Subcutaneous adipose tissue (tissue), 4 donors: ENCODE measurements at places on chromosomes 12 and 14. TPM values are rescaled to one million over a fixed set of nuclear protein-coding genes. Genes with fewer than 3 reads are reported as not detected.

The TAS2R50 gene
- 3.4 TPM for total RNA-seq

The SDR9C7 gene
- not detected for total RNA-seq

The MUCL1 gene
- not detected for total RNA-seq

The GRIP1 gene
- not detected for total RNA-seq

The E2F7 gene
- total RNA-seq, result not detected

The LRP1-AS gene
- not detected for total RNA-seq

The SMAGP gene
- 11.9 TPM for total RNA-seq

The CLEC4D gene
- 3.8 TPM for total RNA-seq

The GIT2 gene
- total RNA-seq, result 41.8 TPM

The ABCD2 gene
- total RNA-seq, result 20.4 TPM

The SERPINA12 gene
- total RNA-seq, result not detected

The ACSS3 gene
- 169 TPM for total RNA-seq

The MYH6 gene
- not detected for total RNA-seq

The RBMS2 gene
- 49.5 TPM for total RNA-seq

The GLS2 gene
- total RNA-seq, result 1.8 TPM

The CAPS2 gene
- total RNA-seq, result 8.6 TPM

The OTUB2 gene
- total RNA-seq, result 3.9 TPM

The AKAP6 gene
- total RNA-seq, result 1.5 TPM

The CEP83 gene
- total RNA-seq, result 14.6 TPM

The GSC gene
- 6.0 TPM for total RNA-seq

The DLST gene
- total RNA-seq, result 152 TPM

The FOXN4 gene
- not detected for total RNA-seq

The CFAP54 gene
- total RNA-seq, result 1.1 TPM

The SMIM41 gene
- not detected for total RNA-seq

The GNG2 gene
- total RNA-seq, result 74.3 TPM

The HOXC9 gene
- 25.1 TPM for total RNA-seq

The ANKS1B gene
- 12.7 TPM for total RNA-seq

The AICDA gene
- total RNA-seq, result 1.0 TPM

The EMP1 gene
- 683 TPM for total RNA-seq

The TSPAN11 gene
- 1.4 TPM for total RNA-seq

The TEX52 gene
- total RNA-seq, result not detected

The RFX4 gene
- total RNA-seq, result not detected

The SPRYD4 gene
- 1.5 TPM for total RNA-seq

The ACVR1B gene
- total RNA-seq, result 14.8 TPM

The NR2C1 gene
- total RNA-seq, result 46.4 TPM

The OVCH1 gene
- 0.17 TPM for total RNA-seq

The IL22 gene
- total RNA-seq, result not detected

The FAIM2 gene
- total RNA-seq, result not detected

The COX8C gene
- not detected for total RNA-seq

The HSPB8 gene
- 18.9 TPM for total RNA-seq

The PSMC6 gene
- total RNA-seq, result 73.9 TPM

The LRRC10 gene
- not detected for total RNA-seq

The OASL gene
- total RNA-seq, result 1.5 TPM

The TTC6 gene
- not detected for total RNA-seq

The ABCC9 gene
- 46.7 TPM for total RNA-seq

The GON7 gene
- total RNA-seq, result 12.2 TPM

The KLHDC2 gene
- total RNA-seq, result 85.9 TPM

The MEG3 gene
- total RNA-seq, result 60.8 TPM

The TUNAR gene
- total RNA-seq, result not detected
